Activated T-cell treated with anti-CD3 and anti-CD28 coated beads, Interleukin-2, amount 50 U/mL, for 72 hours (primary cell): ENCODE measurements at places on chromosomes 13 and 19. TPM values are rescaled to one million over a fixed set of nuclear protein-coding genes. Genes with fewer than 3 reads are reported as not detected.

DNA sequence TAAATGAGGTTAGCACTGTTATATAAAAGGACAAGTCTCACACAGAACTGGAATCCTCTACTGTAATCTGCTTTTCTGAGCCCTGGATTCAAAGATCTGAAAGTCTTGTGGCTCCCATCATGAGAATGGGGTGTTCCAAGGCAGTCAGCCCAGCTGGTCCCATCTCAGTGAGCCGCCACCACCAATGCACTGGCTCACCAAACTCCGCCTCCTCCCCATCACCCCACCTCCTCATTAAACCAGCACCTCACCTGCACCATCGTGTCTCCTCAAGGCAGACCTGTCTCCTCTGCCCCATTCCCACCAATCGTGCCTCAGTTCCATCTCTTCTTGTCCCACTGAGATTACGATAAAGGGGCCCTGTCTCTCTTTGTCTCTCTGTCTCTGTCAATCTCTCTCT, 166.7 kb downstream of the USP12 start:
- H3K4me3 ChIP-seq = no peak overlapping the region
- H3K4me1 ChIP-seq = peaks cover 16% of the 10 kb centered on the region
- peaks cover 64% of the 10 kb centered on the region for H3K27me3 ChIP-seq
- no peak overlapping the region for H3K27ac ChIP-seq
- H3K36me3 ChIP-seq = no peaks in the 10 kb centered on the region

GRCh38 chr19:7265963-7266362, 28.3 kb downstream of the INSR start:
- H3K4me3 ChIP-seq = no peak overlapping the region
- H3K36me3 ChIP-seq = no peaks in the 10 kb centered on the region
- no peak overlapping the region for H3K27ac ChIP-seq
- no peaks in the 10 kb centered on the region for H3K27me3 ChIP-seq
- DNase-seq = no peak

GRCh38 chr13:76463314-76463713, 422.9 kb downstream of the KCTD12 start:
- no peak overlapping the region for H3K27ac ChIP-seq
- H3K4me1 ChIP-seq = no peaks in the 10 kb centered on the region
- H3K27me3 ChIP-seq = no peaks in the 10 kb centered on the region
- DNase-seq = no peak

GRCh38 chr13:77916488-77916887, 2.1 kb downstream of the EDNRB start:
- DNase-seq = no peak
- no peaks in the 10 kb centered on the region for H3K27me3 ChIP-seq
- H3K4me1 ChIP-seq = no peaks in the 10 kb centered on the region
- H3K27ac ChIP-seq = no peak overlapping the region

- peaks cover 57% of the 10 kb centered on the region for H3K4me1 ChIP-seq
- peaks cover 25% of the 10 kb centered on the region for H3K36me3 ChIP-seq
- no peaks in the 10 kb centered on the region for H3K27me3 ChIP-seq
- peak overlapping the region; percentile 84 for H3K27ac ChIP-seq
Observed at GRCh38 chr19:14412996-14413692, 6.0 kb downstream of the DDX39A start.

- DNase-seq = no peak
- peak overlapping the region; percentile 91 for H3K4me3 ChIP-seq
- H3K4me1 ChIP-seq = peaks cover 36% of the 10 kb centered on the region
- H3K27ac ChIP-seq = peak overlapping the region; percentile 79
- H3K27me3 ChIP-seq = no peaks in the 10 kb centered on the region
Observed at GRCh38 chr19:39531834-39532232, 819 bp downstream of the EID2B start.

- H3K4me3 ChIP-seq = peak overlapping the region; percentile 84
- H3K4me1 ChIP-seq = peaks cover 24% of the 10 kb centered on the region
- H3K27me3 ChIP-seq = peaks cover 66% of the 10 kb centered on the region
- H3K36me3 ChIP-seq = peaks cover 1% of the 10 kb centered on the region
- no peak overlapping the region for H3K27ac ChIP-seq
Observed at GRCh38 chr19:29526730-29527499, 1.1 kb downstream of the VSTM2B start.

GRCh38 chr13:41696163-41697003, 239.0 kb downstream of the RGCC start:
- no peaks in the 10 kb centered on the region for H3K4me1 ChIP-seq
- peak overlapping the region; percentile 62 for H3K27ac ChIP-seq
- DNase-seq = no peak
- H3K27me3 ChIP-seq = no peaks in the 10 kb centered on the region
- H3K36me3 ChIP-seq = no peaks in the 10 kb centered on the region

- H3K4me1 ChIP-seq = peaks cover 7% of the 10 kb centered on the region
- H3K4me3 ChIP-seq = no peak overlapping the region
- DNase-seq = peak; percentile 26
- no peak overlapping the region for H3K27ac ChIP-seq
- no peaks in the 10 kb centered on the region for H3K27me3 ChIP-seq
Observed at GRCh38 chr19:20247016-20247683, 80.1 kb downstream of the ZNF486 start.

GRCh38 chr13:112997188-112998130, 28.4 kb downstream of the MCF2L start:
- H3K36me3 ChIP-seq = no peaks in the 10 kb centered on the region
- no peak overlapping the region for H3K4me3 ChIP-seq
- no peak overlapping the region for H3K27ac ChIP-seq
- H3K4me1 ChIP-seq = peaks cover 5% of the 10 kb centered on the region
- H3K27me3 ChIP-seq = no peaks in the 10 kb centered on the region

- no peak for DNase-seq
- H3K27ac ChIP-seq = no peak overlapping the region
- no peaks in the 10 kb centered on the region for H3K36me3 ChIP-seq
- H3K4me1 ChIP-seq = no peaks in the 10 kb centered on the region
- H3K4me3 ChIP-seq = no peak overlapping the region
Observed at GRCh38 chr13:111367340-111367739, 46.9 kb downstream of the TEX29 start.

GRCh38 chr19:13817018-13817614, 21.9 kb downstream of the ZSWIM4 start:
- H3K27ac ChIP-seq = no peak overlapping the region
- no peaks in the 10 kb centered on the region for H3K4me1 ChIP-seq
- H3K4me3 ChIP-seq = peak overlapping the region; percentile 16
- H3K36me3 ChIP-seq = peaks cover 4% of the 10 kb centered on the region

GRCh38 chr13:112247471-112248405, 128.4 kb upstream of the SPACA7 start:
- no peaks in the 10 kb centered on the region for H3K4me1 ChIP-seq
- H3K27ac ChIP-seq = no peak overlapping the region
- no peak overlapping the region for H3K4me3 ChIP-seq
- DNase-seq = no peak
- H3K27me3 ChIP-seq = no peaks in the 10 kb centered on the region

DNA sequence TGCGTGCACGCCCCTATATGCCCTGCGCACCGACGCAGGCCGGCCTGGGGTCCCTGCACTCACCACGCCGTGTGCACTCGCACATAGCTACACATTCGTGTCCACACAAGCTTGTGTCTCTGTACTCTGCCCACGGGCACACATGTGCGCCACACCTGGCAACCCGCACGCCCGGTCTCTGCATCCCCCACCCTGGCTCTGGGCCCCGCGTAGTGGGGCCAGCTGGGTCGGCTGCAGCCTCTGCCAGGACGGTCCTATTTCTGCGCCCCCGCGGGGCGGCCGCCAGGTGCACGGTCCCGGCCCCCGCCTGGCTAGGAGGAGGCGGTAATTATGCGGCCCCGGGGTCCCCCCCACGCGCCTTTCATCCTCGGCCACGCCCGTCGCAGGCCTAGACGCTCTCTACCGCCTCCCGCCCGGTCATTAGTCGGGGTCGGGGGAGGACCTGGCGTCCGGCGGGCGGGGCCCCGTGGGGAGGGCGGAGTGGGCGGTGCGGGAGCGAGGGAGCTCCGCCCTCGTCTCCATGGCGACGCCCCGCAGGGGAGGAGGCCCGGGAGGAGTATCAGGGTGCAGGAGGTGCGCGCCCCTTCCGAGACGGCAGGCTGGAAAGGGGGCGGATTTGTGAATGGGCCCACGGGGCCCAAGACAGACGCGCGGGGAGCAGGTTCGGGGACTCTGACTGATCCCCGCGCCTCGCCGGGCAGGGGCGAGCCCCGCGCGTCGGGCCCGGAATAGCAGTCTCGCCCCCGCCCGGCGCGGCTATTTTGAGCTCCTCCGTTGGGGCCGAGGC, 2.8 kb upstream of the CIRBP start:
- peak; percentile 89 for DNase-seq
- peaks cover 66% of the 10 kb centered on the region for H3K4me1 ChIP-seq
- H3K27ac ChIP-seq = no peak overlapping the region
- H3K27me3 ChIP-seq = no peaks in the 10 kb centered on the region
- H3K36me3 ChIP-seq = peaks cover 17% of the 10 kb centered on the region

DNA sequence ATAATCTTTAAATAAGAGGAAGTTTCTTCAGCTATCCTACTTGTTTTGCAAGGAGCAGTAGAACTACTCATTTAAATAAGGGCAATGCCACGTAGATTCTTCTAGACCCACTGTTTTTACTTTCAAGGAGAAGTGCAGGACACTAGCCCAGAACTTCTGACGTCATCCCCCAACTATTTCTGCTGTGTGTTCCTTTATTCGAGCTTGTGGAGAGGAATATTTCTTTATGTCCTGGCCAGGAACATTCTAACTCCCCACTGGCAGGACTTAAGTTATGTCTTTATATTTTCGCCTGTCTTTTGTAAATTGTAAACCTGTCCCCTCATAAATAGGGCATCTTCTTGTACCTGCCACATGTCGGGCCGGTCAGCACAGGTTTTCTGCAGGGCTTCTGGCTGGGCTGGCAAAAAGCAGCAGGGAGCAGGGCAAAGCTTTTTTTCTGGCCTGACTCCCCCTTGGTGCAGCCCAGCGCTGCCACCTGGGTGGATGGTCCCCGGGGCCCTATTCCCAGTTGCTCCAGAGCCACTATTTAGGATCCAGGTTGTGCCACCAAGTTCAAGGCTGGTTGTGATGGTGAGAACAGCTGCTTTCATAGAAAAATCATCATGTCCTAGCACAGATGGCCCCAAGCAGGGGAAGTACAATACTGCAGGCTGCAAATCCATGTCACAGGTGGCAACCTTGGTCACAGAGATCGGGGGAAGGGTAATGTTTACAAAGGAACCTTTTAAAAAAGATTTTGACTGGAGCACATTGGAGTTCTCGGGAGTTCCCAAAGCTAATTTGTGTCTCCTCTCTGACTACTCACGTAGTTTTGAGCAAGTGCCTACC, 1.8 kb downstream of the MBNL2 start:
- no peaks in the 10 kb centered on the region for H3K36me3 ChIP-seq
- no peak for DNase-seq
- H3K4me1 ChIP-seq = peaks cover 43% of the 10 kb centered on the region
- H3K27ac ChIP-seq = peak overlapping the region; percentile 97

DNA sequence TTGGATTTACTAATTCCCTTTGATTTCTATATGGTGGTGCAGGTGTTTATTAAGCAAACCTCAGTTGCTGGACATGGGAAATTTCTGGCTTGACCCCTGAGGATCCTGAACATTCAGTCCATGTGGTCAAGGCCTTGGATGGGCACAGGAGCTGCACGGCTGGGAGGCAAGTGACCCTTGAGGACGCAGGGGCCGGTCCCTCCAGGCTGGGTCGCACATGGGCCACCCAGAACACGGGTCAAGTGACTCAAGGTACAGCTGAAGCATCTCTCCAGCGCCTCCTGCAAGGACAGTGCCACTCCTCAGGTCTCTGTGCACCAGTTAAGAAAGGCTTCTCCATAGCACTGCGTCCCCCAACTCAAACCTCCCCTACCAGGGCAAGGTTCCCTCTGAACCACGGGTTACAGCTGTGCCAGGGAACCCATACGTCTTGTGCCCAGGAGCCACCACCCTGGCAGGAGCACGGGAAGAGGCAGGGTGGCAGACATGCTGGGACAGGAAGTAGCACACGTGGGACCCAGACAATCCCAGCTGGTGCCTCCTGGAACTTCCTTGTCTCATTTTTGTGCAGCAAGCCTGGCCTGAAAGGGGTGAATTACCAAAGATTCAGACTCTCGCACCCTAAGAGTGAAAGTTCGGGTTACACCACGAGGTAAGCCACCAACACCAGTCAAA, 93.1 kb downstream of the SPACA7 start:
- no peak overlapping the region for H3K27ac ChIP-seq
- no peaks in the 10 kb centered on the region for H3K36me3 ChIP-seq
- H3K4me3 ChIP-seq = no peak overlapping the region
- H3K4me1 ChIP-seq = no peaks in the 10 kb centered on the region

GRCh38 chr13:107586216-107586615, 629.1 kb downstream of the LIG4 start:
- DNase-seq = no peak
- no peak overlapping the region for H3K27ac ChIP-seq
- no peaks in the 10 kb centered on the region for H3K36me3 ChIP-seq
- no peaks in the 10 kb centered on the region for H3K27me3 ChIP-seq
- H3K4me1 ChIP-seq = no peaks in the 10 kb centered on the region
- H3K4me3 ChIP-seq = no peak overlapping the region

DNA sequence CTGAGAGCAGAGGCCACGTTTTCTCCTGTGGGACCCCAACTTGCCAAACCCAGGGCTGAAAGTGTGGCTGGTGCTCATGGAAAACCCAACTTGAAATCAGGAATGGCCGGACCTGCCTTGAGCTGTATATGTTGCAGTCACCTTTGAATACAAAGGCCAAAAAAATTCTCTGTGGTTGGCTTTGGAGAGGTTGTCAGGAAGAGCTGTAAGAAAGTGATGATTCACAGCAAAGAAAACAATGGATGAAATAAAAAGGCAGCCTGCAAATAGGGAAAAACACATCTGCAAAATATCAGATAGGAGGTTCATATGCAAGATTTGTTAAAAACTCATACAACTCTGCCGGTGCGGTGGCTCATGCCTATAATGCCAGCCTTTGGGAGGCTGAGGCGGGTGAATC, 715.8 kb downstream of the UQCRFS1 start:
- peaks cover 16% of the 10 kb centered on the region for H3K4me1 ChIP-seq
- DNase-seq = no peak
- H3K27ac ChIP-seq = peak overlapping the region; percentile 50
- no peak overlapping the region for H3K4me3 ChIP-seq

The CALM3 gene
- 300 TPM for total RNA-seq

The EXOC3L2 gene
- total RNA-seq = not detected

The TBC1D4 gene
- total RNA-seq = 34.5 TPM

The CCDC8 gene
- total RNA-seq = not detected

The KCNN4 gene
- 118 TPM for total RNA-seq

The STOML3 gene
- total RNA-seq = not detected

The ZNF468 gene
- 11.3 TPM for total RNA-seq

The FREM2 gene
- 0.02 TPM for total RNA-seq

The WDFY2 gene
- 12.6 TPM for total RNA-seq

The DOHH gene
- total RNA-seq = 12.3 TPM

The GPC5 gene
- not detected for total RNA-seq

The THSD8 gene
- total RNA-seq = 23.7 TPM

The CYP4F8 gene
- total RNA-seq = not detected
